AG10803 (cell line): ENCODE measurements at places on chromosomes 16 and 17.

DNA sequence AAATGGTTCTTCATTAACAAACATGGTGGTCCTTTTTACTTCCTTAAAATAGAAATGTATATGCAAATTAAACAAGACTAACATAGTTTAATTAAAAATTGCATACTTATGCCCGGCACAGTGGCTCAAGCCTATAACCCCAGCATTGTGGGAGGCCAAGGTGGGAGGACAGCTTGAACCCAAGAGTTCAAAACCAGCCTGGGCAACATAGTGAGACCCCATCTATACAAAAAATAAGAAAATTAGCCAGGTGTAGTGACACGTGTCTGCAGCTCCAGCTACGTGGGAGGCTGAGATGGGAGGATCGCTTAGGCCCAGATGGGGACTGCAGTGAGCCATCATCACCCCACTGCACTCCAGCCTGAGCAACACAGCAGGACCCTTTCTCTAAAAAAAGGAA lies 18.4 kb downstream of the CDC27 start:
- no peak for DNase-seq

- no peak for DNase-seq
These were observed 83.5 kb downstream of the MARCHF10 start for GRCh38 chr17:62724398-62725146.

- no peak for DNase-seq
These were observed 2.3 kb upstream of the RPH3AL start for GRCh38 chr17:354651-355556.

DNA sequence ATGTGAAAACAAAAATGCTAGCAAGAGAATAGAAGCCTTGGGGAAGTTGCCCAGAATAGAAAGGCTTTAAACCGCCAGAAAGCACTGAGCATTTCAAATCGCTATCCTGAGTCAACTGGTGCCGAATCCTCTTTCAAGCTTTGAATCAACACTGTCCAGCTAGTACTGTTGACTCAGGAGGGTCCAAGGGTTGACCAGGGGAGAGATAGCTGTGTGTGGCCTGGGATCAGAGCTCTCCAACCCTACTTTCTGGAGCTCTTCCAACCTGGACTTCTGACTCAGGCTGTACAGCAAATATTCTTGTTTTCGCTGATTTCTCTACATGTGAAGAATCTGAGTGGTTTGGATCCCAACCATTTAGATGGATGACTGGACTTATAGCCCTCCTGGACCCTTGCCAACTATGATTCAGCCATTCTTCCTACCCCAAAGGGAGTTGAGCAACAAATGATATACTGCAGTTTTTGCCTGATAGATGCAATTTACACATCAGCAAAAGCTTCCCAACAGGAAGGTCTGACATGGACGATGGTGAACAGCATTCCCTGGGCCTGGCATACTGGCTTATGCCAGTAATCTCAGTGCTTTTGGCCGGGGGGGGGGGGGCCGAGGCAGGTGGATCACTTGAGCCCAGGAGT lies 154.0 kb upstream of the SDK2 start:
- peak; percentile 99 for DNase-seq

GRCh38 chr17:13525876-13526275 lies 75.9 kb downstream of the HS3ST3A1 start:
- no peak for DNase-seq

DNA sequence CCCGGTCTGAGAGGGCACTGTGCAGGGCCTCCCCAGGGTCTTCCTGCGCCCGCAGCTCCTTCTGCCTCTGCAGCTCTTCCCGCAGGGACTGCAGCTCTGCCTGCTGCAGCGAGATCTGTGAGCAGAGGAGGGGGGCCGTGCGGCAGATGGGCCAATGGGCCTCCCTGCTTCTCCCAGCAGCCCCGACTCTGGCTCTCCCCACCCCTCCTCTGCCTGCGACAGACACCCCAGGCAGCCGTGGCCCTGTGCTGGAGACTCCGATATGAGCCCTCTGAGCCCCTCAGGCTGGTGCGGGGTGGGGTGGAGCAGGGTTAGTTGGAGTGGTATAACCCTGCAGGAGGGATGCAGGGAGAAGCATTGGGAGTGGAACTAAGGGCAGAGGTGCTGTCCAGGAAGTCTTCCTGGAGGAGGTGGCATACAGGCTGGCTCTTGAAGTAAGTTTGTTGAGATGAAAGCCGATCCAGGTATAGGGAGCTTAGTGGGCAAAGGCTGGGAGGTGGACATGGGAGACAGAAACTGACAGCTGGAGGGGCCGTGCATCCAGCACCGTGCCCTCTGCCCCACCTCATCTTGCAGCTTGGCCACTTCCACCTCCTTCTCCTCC lies 5.0 kb downstream of the THOC6 start:
- DNase-seq = no peak

DNA sequence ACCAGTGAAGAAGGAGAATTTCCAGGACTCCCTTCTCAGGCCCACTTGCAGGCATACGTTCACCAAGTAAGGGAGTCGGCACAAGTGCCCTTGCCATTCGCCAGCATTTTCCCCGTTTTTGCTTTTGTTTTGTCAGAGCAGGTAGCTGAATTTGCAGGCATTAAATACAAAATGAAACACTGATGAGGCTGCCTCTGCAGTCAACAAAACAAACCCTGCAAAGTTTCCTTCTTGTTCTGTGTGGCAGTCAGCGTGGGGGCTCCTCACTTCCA lies 7.8 kb downstream of the GLOD4 start:
- no peak for DNase-seq

- DNase-seq = no peak
These were observed 221.9 kb upstream of the CACNG5 start for GRCh38 chr17:66612993-66613392.

DNA sequence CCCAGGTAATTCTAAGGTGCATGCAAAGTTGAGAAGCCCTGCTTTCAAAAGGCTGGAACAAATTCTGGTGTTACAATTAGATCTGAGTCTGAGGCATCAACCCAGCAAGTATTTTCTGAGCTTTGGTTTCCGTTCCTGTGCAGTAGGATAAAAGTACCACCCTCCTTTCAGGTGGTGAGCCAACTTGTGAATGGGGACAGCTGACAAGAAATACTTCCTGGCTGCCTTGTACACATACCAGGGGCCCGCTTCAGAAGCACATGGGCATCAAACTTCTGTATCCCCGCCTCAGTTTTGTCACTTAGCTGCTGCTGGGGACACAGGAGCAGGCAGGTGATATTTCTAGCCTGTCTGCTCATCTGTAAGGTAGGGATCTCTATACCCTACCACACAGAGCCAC lies 252.2 kb downstream of the CPPED1 start:
- no peak for DNase-seq

- DNase-seq = peak; percentile 67
These were observed 2.2 kb upstream of the KRT19 start for GRCh38 chr17:41530062-41531048.

DNA sequence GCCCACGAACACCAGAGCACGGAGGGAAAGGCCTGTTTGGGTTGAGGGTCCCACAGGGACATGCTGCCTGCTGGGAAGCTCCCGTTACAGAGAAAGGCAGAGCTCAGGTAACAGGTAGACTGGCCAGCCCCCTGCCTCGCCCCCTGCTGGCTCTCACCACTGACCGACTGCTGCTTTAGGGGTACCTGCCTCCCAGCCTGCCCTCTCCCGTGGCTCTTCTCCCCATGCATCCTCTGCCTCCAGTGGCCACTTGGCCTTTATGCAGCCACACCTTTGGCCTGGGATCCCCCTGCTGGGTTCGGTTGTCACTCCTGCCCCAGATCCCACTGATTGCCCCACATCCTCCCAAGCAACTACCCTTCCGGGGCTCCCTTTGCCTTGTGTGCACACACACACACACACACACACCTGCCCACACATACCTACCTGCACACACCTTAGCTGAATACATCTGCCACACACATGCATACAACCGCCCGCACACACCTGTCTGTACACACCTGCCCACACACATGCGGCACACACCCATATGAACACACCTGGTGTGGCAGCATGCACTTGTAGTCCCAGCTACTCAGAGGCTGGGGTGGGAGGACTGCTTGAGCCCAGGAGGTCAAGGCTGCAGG lies 7.1 kb downstream of the MCRIP1 start:
- DNase-seq = no peak

DNA sequence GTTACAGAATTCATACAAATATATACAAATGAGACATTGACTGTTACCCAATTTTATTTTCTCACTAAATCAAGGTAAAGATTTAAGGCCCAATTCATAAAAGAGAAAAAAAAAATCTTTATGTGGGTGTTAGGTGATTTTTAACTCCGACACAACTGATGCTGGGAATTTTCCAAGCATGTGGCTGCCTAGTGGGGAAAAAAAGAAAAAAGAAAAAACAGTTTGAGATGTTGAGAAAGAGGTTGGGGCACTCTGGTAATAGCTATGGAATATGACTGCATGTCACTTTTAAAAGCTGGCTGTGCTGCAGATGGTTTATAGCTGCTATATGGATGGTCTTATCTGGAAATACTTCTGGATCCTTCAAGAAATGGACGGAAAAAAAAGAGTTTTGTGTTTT lies 739.9 kb upstream of the SOX9 start:
- DNase-seq = peak; percentile 19

DNA sequence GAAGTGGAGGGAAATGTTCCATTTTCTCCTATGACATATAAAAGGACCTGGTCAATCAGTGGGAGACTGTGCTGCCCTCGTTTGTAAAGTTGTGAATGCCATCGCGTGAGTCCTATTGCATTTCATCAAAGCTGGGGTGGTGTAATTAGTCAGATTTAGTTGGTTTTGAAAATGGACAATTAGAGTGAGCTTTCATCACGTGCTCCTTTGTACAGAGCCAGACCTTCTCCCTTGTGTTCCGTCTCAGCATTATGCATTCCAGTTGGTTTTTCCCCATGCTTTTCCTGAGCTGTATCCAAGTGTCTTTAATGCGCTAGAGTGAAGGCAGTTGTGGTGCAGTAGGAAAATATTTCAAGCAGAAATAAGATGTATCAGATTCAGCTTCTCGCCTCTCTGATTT lies 10.4 kb downstream of the SEC14L1 start:
- DNase-seq = peak; percentile 64

- no peak for DNase-seq
These were observed 5.8 kb downstream of the LMF1 start for GRCh38 chr16:965036-965395.

DNA sequence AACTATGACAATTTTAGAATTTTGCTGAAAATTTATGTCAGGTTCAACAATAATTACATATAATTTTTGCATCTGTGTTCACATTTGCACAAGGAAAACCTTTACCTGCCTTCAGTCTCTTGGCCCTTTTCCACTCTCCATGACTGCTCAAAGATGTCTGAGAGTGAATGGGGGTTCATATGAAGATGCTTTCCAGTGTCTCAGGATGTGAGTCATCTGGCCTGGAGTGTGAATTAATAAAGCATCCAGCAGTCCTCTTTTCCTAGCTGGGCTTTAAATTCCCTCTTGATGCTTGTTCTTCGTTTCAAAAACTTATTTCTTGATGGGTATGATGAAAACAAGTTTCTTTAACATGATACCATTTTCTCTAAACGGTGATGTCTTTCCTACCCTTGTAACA lies 99.9 kb downstream of the CDK5R1 start:
- peak; percentile 32 for DNase-seq

DNA sequence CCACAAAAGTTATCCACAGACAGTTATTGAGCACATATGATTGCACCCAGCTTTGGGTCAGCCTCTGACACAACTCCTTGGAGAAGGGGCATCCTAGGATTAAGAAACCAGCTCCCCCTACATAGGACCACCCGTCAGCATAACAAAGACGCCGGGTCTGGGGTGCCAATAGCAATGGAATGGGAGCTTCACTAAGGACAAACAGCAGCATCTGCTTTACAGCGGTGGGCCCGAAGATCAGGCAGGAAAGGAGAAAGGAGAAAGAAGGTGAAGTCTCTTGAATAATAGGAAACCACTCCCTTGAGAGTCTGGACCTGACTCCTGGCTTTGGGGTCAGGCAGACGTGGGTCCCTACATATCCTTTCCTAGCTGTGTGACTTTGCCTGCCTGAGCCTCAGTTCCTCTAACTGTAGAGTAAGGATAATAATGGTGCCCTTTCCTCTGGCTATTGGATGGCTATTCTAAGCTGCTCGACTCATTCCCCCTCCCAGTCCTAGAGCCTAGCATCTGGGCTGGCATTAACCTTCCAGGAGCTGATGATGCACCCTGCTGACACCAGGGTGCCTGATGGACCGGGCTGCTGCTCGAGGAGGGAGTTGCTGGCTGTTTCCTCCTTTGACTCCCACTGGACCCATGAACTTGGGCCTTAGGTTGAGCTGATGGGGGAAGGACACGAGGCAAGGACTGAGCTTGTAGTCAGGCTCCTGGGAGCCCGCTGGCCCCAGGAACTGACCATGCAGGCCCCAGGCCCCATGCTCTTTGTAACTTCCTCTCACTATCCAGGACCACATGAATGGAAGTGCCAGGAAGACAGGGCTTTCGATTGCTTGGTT lies 94.2 kb downstream of the C16orf78 start:
- no peak for DNase-seq

DNA sequence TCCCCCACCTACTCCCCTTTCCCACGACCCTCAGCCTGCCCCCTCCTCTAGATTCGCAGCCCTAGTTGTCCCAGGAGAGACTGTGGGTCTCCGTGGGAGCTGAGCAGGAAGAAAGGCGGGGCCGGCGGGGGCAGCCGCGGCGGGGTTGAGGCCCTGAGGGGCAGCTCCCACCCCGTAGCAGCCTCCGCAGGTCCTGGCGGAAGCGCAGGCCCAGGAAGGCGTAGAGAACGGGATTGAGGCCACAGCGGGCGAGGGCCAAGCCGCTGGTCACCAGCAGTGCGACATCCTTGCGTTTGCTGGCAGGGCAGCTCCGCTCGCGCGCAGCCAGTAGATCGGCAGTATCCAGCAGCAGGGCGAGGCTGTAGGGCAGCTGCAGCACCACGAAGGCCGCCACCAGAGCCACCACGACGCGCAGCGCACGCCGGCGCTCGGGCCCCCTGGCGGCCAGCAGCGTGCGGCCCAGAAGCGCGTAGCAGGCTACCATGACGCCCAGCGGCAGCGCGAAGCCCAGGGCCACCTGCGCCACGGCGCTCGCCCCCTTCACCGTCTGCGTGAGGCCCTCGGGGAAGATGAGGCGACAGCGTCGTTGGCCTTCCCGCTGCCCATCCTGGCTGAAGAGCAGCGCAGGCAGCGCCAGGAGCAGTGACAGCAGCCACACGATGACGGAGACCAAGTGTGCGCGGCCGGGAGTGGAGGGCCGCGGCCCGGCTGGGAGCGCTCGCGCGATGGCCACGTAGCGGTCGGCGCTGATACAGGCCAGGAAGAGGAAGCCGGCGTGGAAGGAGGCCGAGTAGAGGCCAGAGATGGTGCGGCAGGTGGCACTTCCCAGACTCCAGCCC lies 1.9 kb downstream of the CCR10 start:
- peak; percentile 78 for DNase-seq

GRCh38 chr16:64907844-64908243 lies 214.0 kb downstream of the CDH11 start:
- no peak for DNase-seq

DNA sequence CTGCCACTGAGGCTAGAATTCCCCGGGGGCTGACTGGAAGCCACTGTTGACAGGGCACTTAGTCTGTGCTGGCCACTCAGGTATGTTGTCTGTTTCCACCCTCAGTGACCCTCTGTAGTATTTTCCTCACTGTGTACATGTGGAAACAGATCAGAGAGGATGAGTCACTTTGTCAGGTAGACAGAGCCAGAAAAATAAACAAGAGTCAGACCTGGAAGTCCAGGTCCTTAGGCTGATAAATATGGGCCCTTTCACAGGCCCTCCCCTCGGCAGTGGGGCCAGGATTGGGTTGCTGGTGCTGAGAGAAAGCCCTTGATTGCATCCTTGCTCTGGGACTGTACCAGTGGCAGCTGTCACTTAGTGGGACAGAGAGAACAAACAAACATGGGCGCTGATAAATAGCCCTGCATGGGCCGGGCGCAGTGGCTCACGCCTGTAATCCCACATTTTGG lies 21.3 kb downstream of the PGS1 start:
- no peak for DNase-seq
